ENCODE measurements at places on chromosomes 7 and 10. TPM values are rescaled to one million over a fixed set of nuclear protein-coding genes. Genes with fewer than 3 reads are reported as not detected.

Gene STOX1
- total RNA-seq = 1.1 TPM

Gene SPDYE3
- total RNA-seq = not detected

GRCh38 chr7:38840736-38841460 is 68.1 kb downstream of the VPS41 start:
- DNase-seq = no peak

- DNase-seq = no peak
Observed at GRCh38 chr10:69866246-69866687, 64.6 kb downstream of the COL13A1 start.

- no peak for DNase-seq
Observed at GRCh38 chr7:118708741-118709140, 484.2 kb downstream of the ANKRD7 start.

GRCh38 chr7:2487586-2488271 is 11.5 kb upstream of the GRIFIN start:
- DNase-seq = no peak

All from ureter (tissue), 1 donor.